ENCODE measurements at places on chromosomes 4 and X. TPM values are rescaled to one million over a fixed set of nuclear protein-coding genes. Genes with fewer than 3 reads are reported as not detected.

GRCh38 chrX:8916697-8917096, 115.5 kb upstream of the FAM9A start:
- no peaks in the 10 kb centered on the region for H3K36me3 ChIP-seq
- H3K27me3 ChIP-seq, result peaks cover 4% of the 10 kb centered on the region
- H3K4me1 ChIP-seq, result no peaks in the 10 kb centered on the region
- no peak overlapping the region for H3K27ac ChIP-seq
- no peak for DNase-seq
- H3K4me3 ChIP-seq, result no peak overlapping the region

ARX gene
- 0.29 TPM for total RNA-seq

DNA sequence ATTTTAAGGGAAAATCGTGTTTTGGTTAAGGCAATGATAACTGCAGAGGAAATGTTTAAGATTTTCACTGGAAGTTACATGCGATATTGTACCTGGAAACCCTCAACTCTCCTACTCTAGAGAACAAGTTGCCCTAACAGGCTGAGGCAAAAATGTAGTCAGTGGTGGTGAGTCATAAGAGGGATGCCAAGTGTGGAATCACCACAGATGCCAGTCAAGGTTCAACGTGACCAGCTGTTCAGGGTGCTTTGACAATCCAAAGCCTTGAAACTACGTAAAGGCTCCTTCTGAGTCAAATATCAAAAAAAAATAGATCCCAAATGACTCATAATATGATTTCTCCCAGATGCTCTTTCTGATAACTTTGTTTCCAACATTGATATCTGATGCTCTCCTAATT, 77.9 kb upstream of the AFF2 start:
- no peak overlapping the region for H3K4me3 ChIP-seq
- no peaks in the 10 kb centered on the region for H3K4me1 ChIP-seq
- no peak overlapping the region for H3K27ac ChIP-seq
- H3K27me3 ChIP-seq, result no peaks in the 10 kb centered on the region
- DNase-seq, result no peak

GRCh38 chr4:93814141-93814540, 14.4 kb upstream of the ATOH1 start:
- no peaks in the 10 kb centered on the region for H3K4me1 ChIP-seq
- H3K27ac ChIP-seq, result no peak overlapping the region
- H3K27me3 ChIP-seq, result no peaks in the 10 kb centered on the region
- H3K36me3 ChIP-seq, result no peaks in the 10 kb centered on the region
- H3K4me3 ChIP-seq, result no peak overlapping the region

NELFA gene
- total RNA-seq, result 29.0 TPM

DNA sequence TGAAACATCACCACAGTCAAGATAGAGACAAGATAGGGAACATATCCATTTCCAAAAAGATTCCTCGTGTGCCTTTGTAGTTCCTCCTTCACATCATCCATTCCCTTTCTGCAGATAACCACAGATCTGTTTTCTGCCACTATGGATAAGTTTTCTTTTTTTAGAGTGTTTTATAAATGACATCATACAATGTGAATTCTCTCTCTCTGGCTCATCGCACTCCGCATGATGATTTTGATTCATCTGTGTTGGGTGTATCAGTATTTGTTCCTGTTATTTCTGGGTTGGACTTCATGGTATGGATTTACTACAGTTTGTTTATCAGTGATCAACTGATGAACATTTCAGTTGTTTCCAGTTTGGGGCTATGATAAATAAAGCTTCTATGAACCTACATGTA, 23.2 kb upstream of the ANXA3 start:
- H3K36me3 ChIP-seq, result no peaks in the 10 kb centered on the region
- no peaks in the 10 kb centered on the region for H3K27me3 ChIP-seq
- DNase-seq, result no peak
- no peak overlapping the region for H3K27ac ChIP-seq

DNA sequence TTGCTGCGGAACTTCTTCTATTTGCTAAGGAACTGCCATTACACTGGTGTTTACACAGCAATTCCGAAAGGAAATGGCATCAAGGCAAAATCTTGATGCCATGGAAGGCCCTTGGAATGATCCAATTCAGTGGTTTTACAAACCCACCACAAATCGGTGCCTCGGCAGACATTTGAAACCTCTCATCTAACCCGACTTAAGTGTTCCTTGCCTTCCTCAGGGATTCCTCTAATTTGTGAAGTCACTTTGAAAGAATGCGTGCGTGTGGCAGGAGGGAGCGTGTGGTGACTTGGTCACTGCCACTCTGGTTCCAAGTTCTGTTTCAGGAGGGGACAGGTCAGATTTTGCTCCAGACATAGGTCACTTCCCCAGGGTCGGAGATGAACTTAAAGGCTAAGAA, 4.8 kb downstream of the NOP14 start:
- no peak for DNase-seq
- H3K4me3 ChIP-seq, result no peak overlapping the region
- H3K27ac ChIP-seq, result no peak overlapping the region
- H3K36me3 ChIP-seq, result peaks cover 52% of the 10 kb centered on the region
- H3K4me1 ChIP-seq, result peaks cover 21% of the 10 kb centered on the region
- H3K27me3 ChIP-seq, result no peaks in the 10 kb centered on the region

DNA sequence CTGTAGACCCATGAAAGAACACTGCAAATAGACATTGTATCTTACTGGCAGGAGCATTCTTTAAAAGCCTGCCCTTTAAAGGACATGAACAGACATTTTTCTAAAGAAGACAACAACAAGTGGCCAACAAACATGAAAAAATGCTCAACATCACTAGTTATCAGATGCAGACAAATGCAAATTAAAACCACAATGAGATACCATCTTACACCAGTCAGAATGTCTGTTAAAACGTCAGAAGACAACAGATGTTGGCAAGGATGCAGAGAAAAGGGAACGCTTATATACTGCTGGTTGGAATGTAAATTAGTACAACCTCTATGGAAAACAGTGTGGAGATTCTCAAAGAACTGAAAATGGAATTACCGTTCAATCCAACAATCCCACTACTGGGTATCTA, 77.2 kb downstream of the ATP10D start:
- H3K36me3 ChIP-seq, result peaks cover 4% of the 10 kb centered on the region
- H3K4me1 ChIP-seq, result no peaks in the 10 kb centered on the region
- no peak overlapping the region for H3K4me3 ChIP-seq
- no peaks in the 10 kb centered on the region for H3K27me3 ChIP-seq
- no peak for DNase-seq

ZCCHC18 gene
- total RNA-seq, result 2.8 TPM

- H3K36me3 ChIP-seq, result no peaks in the 10 kb centered on the region
- no peak overlapping the region for H3K27ac ChIP-seq
- peak; percentile 50 for DNase-seq
- no peak overlapping the region for H3K4me3 ChIP-seq
Observed at GRCh38 chr4:185936650-185937376, 124.8 kb upstream of the SORBS2 start.

DNA sequence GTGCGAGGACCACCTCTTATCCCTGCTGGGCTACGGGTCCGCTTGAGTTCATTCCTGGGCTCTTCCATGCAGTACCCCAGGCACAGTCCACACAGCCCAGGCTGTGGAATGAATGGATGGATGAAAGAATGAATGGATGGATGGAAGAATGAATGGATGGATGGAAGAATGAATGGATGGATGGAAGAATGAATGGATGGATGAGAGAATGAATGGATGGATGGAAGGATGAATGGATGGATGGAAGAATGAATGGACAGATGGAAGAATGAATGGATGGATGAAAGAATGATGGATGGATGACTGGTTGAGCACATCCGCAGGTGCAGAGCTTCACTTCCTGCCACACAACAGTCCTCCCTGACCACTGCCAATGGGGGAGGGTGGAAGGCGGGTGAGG, 28.2 kb downstream of the ACOX3 start:
- H3K4me3 ChIP-seq, result no peak overlapping the region
- H3K27ac ChIP-seq, result no peak overlapping the region
- H3K27me3 ChIP-seq, result no peaks in the 10 kb centered on the region
- peaks cover 88% of the 10 kb centered on the region for H3K36me3 ChIP-seq
- DNase-seq, result no peak
- H3K4me1 ChIP-seq, result peaks cover 20% of the 10 kb centered on the region

CLNK gene
- not detected for total RNA-seq

DNA sequence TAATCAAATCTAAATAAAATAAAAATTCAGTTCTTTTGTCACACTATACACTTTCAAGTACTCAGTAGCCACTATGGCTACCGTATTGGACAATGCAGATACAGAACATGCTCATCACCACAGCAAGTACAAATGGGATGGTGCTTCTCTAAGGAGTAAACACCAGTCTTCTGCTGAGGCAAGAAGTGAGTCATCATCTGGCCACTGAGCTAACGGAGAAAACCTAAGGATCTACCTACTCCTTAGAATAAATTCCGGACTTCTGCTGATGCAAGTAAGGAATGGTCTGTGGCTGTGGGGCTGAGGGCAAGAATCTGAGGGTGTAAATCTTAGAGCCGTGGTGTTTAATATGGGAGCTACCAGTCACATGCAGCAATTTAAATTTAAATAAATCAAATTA, 11.3 kb upstream of the RBMXL3 start:
- H3K27me3 ChIP-seq, result no peaks in the 10 kb centered on the region
- H3K4me1 ChIP-seq, result no peaks in the 10 kb centered on the region
- H3K4me3 ChIP-seq, result no peak overlapping the region
- no peaks in the 10 kb centered on the region for H3K36me3 ChIP-seq
- H3K27ac ChIP-seq, result no peak overlapping the region

- H3K27ac ChIP-seq, result no peak overlapping the region
- H3K4me1 ChIP-seq, result no peaks in the 10 kb centered on the region
- no peak for DNase-seq
Observed at GRCh38 chr4:107133965-107134653, 98.0 kb upstream of the DKK2 start.

- no peaks in the 10 kb centered on the region for H3K36me3 ChIP-seq
- no peaks in the 10 kb centered on the region for H3K4me1 ChIP-seq
- no peak overlapping the region for H3K4me3 ChIP-seq
- no peak for DNase-seq
- H3K27me3 ChIP-seq, result no peaks in the 10 kb centered on the region
Observed at GRCh38 chrX:39249999-39250398, 448.7 kb downstream of the MID1IP1 start.

- no peaks in the 10 kb centered on the region for H3K27me3 ChIP-seq
- H3K4me1 ChIP-seq, result no peaks in the 10 kb centered on the region
- DNase-seq, result no peak
- no peak overlapping the region for H3K4me3 ChIP-seq
- no peaks in the 10 kb centered on the region for H3K36me3 ChIP-seq
Observed at GRCh38 chr4:8332891-8333331, 63.4 kb downstream of the HTRA3 start.

SPACA5 gene
- total RNA-seq, result not detected

- peak; percentile 38 for DNase-seq
- H3K4me3 ChIP-seq, result peak overlapping the region; percentile 93
- peaks cover 90% of the 10 kb centered on the region for H3K4me1 ChIP-seq
- H3K27ac ChIP-seq, result peak overlapping the region; percentile 94
- H3K27me3 ChIP-seq, result no peaks in the 10 kb centered on the region
- H3K36me3 ChIP-seq, result peaks cover 53% of the 10 kb centered on the region
Observed at GRCh38 chr4:2932951-2933565, 30.1 kb downstream of the NOP14 start.

UGT2B11 gene
- not detected for total RNA-seq

GRCh38 chr4:3836756-3837601, 70.8 kb downstream of the ADRA2C start:
- H3K27ac ChIP-seq, result no peak overlapping the region
- no peaks in the 10 kb centered on the region for H3K27me3 ChIP-seq
- DNase-seq, result no peak
- no peaks in the 10 kb centered on the region for H3K4me1 ChIP-seq
- H3K4me3 ChIP-seq, result no peak overlapping the region

GRCh38 chrX:150165776-150166610, 197.1 kb upstream of the MAMLD1 start:
- H3K27me3 ChIP-seq, result no peaks in the 10 kb centered on the region
- no peak overlapping the region for H3K4me3 ChIP-seq
- no peaks in the 10 kb centered on the region for H3K4me1 ChIP-seq
- no peak overlapping the region for H3K27ac ChIP-seq
- no peak for DNase-seq
